ENCODE measurements at places on chromosomes 11 and 22.

DNA sequence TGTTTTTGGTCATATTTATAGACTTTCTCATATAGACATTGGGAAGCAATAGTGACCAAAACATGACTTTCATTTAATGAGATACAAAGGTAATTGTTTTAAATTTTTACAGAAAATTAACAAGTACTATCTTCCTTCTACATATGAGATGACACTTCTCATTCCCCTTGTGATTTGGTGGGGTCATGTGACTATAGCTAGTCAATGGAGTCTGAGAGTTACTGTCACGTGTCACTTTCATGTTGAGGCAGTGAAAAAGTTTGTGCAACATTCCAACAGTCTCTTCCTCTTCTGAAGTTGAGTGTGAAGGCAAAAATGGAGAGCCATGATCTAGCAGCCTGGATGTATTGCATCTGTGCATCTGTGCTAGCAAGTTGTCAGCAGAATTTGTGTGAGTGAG is 618.3 kb upstream of the LRRC4C start:
- no peak for DNase-seq

DNA sequence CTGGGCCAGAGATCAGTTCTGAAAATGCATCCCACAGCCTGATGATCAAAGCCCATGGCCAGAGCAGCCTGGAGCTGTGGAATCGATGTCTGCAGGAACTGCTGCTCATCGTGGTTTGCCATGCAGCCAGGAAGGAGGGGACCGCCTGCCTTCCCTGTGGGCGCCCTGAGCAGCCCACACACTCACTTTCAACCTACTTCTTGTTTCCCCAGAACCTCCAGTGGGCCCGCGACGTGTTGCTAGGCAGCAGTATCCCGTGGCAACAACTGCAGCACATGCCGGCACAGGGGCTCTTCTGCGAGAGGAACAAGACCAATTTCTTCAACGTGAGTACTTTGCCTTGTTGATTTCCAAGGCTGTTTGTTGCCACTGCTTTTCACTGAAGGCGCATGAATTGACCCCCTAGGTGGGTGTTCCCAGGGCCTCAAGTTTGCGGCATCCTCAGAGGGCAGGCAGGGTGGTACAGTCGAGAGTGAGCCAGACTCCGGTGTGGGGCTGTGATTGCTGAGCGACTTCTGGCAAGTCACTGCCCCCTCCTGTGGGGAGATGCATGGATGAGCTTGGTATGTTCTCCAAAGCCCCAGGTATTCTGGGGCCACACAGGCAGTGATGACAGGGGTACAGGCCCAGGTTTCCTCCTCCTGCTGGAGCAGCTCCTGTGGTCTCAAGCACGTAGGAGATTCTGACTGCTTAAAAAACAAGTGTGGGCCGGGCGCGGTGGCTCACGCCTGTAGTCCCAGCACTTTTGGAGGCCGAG is 47.0 kb upstream of the SUSD2 start:
- DNase-seq: peak; percentile 84

- no peak for DNase-seq
Observed at GRCh38 chr22:20522134-20523004, 15.0 kb downstream of the MED15 start.

DNA sequence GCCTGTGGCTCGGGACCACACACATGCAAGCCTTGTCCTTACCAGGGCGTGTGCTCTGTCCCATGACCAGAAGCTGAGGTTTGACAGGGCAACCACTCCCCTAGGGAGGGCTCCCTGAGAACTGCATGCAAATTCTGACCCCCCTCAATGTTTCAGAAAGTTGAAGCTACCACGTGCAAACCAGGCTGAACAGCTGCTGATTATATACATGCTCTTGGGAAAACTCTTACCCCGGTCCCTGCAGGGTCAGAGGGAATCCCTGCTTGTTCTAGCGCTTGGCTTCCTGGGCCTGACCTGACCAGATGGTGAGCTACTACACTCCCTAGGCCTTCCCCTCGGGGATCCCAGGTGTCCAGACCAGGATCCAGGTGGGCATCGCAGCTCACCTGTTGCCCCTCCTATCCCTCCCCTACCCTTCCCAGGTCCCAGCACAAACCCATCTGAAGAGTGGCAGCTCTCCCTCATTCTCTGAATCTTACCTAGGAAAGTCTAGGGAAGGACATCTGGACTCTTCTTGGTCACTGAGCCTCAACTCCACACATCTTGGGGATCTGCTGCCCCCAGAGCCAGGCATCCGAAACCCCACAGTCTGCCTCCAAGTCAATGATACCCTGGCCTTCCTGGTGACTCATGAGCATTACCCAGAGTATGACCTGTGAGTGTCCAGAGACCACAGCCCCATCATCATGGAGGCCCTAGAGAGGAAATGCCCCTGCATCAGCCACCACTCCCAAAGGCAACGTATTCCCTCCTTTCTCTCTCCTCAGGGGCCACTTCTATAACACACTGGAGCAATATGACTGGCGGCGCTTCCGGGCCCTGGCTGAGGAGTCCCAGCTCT is 61.5 kb downstream of the BTG4 start:
- DNase-seq: no peak

DNA sequence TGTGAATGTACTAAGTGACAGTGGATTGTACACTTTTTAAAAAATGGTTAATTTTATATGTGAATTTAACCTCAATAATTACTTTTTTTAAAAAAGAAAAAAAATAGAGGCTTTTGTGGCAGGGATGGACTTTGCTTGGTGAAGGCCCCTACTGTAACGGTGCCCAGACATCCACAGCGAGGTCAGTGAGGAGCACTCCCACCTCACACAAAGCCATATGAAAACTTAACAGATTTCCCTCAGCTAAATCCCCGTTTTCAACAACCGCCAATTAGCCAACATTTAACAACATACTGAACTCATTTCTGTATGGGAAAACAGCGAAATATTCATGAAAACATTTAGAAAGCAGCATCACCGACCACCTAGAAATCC is 642 bp upstream of the C11orf58 start:
- DNase-seq: no peak

- no peak for DNase-seq
Observed at GRCh38 chr11:29336727-29337575, 679.9 kb downstream of the KCNA4 start.

- no peak for DNase-seq
Observed at GRCh38 chr11:113849713-113850112, 25.7 kb downstream of the USP28 start.

DNA sequence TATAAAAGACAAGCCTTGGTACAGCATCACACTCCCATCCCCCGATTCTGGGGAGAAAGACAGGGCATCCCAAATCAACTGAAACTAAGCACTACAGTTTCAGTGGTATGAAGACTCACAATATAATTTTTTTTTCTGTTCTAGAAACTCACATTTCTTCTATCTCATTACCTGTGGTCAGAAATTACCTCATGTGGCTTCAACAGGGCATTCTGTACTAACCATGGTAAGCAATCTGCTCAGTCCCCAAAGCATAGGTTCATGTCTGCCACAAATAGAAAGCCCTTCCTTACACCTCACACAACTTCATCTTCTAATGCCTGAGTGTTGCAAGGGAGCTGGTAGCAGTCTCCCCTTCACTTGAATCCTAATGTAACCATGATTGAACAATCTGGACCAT is 147.4 kb upstream of the POU2AF2 start:
- DNase-seq: no peak

DNA sequence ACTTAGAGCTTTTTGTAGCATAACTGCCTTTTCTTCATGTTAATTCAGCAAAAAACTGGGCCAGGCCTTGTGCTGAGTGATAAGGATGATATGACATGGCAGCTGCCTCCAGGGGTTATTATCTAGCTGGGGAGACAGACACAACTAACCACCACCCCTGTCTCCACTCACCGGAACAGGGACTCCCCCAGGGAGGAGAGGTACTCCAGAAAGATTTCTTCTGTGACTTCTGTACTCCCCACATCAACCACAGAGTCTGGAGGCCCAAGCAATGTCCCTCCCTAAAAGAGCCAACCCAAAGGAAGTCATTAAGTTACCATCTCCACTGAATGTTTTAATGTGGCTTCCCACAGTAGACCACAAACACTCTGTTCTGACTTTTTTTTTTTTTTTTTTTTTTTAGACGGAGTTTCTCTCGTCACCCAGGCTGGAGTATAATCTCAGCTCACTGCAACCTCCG is 14.3 kb upstream of the PMM1 start:
- DNase-seq: no peak

DNA sequence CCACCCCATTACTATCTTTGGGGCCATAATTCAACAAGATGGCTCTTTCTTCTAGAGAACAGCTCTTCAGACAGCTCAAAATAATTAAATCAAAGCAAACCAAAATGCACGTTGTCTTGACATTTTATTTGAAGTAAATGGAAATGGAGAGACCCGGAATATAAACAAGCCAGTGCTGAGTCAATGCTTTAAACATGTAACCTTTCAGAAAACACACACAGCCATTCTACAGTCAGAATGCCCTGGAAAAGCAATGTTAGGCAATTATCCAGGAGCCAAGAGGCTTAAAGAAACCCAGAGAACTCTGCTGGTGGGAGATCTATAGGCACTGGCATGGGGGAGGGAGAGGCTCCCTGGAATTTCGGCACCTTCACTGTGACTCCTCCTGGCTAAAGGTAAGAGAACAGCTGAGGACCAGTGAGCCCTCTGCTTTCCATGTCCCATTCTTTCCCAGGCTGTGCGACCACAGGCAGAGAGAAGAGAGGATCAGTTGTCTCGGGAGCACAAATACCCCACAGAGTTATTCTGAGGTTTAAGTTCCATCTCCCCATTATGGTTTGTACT is 254.0 kb upstream of the CCDC90B start:
- DNase-seq: no peak

GRCh38 chr11:46942172-46942571 is 5.6 kb downstream of the CSTPP1 start:
- no peak for DNase-seq

- no peak for DNase-seq
Observed at GRCh38 chr11:36605221-36606216, 7.5 kb upstream of the RAG2 start.

GRCh38 chr22:23722160-23722559 is 28.8 kb downstream of the ZNF70 start:
- no peak for DNase-seq

GRCh38 chr22:33918676-33919365 is 1.5 kb downstream of the LARGE1 start:
- no peak for DNase-seq

DNA sequence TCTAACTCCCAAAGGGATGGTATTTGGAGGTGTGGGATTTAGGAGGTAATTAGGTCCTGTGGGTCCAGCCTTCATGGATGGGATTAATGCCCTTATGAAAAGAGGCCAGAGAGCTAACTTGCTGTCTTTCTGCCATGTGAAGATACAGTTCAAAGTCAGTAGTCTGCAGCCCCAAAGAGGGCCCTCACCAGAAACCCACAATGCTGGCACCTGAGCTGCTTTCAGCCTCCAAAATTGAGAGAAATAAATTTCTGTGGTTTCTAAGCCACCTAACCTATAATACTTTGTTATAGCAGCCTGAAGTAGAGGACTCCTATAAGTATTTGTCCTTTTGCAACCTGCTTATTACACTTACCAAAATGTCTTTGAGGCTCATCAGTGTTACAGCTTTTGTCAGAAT is 16.2 kb downstream of the ATM start:
- DNase-seq: no peak

DNA sequence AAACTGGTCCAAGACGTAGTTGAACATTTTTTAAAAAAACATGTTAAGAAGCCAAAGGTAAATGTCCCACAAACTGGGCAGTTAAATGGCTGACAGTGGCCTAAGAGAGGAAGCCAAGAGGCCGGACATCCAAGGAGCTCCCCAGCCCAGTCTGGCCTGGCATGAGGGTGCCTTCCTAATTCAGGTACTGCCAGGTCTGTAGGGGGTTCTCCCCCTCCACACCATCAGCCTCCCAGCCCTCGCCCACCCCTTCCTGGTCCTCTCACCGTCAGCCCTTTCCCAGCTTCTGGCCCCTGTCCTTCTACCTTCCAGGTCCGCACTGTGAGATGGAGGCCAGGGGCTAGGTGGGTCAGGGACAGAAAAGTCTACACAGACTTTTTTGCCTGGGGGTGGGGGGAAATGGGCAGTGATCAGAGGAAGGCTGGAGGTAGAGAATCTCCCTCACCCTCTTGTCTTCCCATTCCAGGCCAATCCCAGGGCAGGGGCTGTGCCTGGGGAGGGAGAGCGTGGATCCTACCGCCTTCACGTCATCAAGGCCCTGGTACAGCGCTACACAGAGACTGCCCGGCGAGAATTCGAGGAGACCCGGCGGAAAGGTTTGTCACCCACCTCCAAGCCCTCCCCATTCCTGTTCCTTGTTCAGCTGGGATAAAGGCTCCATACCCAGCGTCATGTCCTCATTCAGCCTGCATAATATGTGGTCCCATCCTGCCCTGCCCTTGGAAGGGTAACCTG is 6.0 kb downstream of the ART5 start:
- DNase-seq: no peak

DNA sequence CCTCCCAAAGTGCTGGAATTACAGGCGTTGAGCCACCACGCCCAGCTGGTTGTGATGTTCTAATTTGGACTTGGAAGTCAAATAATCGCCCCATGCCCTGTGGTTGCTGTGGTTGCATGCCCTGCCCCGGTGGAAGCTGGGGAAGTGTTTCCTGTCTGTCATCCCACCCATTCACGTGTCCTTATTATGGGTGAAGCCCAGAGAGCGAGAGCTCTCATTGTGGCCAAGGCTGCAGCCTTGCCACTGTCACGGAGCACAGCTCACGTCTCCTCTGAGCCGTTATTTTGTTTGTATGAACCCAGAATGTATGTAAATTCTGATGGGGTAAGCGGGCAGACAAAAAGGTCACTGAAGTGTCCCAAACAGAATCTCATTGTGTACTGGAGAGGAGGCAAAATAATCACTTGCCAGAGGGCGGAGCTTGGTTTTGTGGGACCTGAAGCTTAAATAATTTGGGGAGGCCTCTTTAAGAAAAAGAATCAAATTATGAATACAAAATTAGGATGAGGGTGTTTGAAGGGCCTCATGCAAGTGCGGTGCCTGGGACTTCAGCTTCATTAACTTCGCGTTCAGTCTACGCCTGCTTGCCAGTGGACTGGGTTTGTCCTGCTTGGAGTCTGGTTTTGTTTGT is 25.8 kb upstream of the TREH start:
- DNase-seq: no peak

DNA sequence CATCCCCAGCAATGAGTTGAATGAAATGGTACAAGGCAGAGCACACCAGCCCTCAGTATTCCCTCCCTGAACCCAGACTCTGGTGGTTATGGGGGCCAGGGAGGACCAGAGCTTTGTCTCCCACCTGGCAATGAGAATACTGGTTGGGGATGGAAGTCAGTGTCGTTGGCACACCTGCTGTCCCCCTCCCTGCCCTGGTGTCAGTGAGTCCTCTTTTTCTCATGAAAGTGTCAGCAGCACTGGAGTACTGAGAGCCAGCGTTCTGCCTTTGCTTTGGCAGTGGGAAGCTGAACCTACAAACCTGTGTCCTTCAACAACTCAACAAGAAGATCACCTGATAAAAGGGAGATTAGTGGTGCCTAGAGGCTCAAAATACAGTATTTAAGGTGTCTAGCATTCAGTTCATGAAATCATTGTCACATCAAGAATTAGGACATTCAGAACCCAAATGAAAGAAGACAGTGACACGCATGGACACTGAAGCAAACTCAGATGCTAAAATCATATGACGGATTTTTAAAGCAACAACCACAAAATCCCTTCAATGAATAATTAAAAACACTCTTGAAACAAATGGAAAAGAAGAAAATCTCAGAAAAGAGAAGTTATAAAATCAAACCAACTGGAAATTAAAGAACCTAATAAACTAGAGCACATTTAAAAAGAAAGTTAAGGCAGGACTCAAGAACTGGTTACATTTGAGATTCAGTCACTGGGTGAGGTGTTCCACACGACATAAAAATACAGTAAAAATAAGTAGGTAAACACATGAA is 77.5 kb upstream of the VPREB1 start:
- DNase-seq: no peak

All from sciatic nerve (tissue), 2 donors.